ENCODE measurements at places on chromosomes 11 and 22.

DNA sequence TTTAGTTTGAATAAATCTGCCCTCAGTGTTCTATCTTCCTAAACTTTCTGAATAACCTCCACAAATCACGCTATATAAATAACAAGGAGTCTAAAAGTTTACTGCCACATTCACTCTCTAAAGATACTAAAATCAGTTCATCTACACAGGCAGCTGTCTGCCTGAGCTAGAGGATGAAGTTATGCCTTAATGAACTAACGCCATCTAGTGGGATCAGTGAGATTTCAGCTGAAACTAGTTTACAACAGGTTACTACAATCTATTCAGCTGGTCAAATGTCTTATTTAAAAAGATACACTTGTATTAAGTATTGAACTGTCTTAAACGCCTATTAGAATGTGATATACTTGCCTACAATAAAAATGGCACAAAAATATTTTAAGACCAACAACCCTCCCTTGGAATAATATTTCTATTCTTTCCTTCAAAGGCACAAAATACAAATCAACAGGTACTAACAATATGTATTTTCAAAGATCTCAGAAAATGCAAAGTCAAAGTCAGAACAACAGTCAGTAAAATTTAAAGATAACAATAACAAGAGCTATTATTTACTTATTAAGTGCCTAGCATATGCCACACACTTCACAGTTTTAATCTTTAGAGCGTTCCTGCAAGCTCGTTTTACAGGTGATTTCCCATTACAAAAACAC lies 84.1 kb downstream of the LARGE2 start:
- DNase-seq = peak; percentile 92

DNA sequence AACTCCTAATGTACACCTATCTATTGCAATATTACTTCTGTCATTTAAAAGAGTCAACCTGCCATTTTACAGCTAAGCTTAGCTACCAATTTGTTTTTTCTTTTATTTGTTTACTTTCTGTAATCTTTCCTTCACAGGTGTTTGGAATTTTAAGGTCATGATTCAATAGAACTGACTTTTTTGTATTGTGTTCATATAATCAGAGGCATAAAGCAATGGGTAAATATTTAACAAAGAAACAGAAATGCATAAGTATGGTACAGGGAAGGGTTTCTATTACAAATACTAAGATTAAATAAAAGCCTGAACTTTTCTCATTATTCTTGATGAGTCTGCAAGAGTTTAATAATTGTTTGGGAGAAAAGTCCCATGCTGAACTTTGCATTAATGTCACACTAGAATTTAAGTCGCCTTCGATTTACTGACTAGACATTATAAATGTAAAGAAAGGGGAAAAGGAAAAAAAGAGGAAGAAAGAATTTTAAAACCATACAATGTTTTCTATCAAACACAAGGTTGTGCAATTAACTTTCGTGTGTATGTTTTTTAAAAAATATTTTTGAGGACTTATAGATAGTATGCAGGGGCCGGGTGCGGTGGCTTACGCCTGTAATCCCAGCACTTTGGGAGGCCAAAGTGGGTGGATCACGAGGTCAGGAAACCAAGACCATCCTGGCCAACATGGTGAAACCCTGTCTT lies 35.0 kb upstream of the HIPK3 start:
- no peak for DNase-seq

- no peak for DNase-seq
These were observed 3.3 kb downstream of the PHOX2A start for GRCh38 chr11:72240461-72241290.

DNA sequence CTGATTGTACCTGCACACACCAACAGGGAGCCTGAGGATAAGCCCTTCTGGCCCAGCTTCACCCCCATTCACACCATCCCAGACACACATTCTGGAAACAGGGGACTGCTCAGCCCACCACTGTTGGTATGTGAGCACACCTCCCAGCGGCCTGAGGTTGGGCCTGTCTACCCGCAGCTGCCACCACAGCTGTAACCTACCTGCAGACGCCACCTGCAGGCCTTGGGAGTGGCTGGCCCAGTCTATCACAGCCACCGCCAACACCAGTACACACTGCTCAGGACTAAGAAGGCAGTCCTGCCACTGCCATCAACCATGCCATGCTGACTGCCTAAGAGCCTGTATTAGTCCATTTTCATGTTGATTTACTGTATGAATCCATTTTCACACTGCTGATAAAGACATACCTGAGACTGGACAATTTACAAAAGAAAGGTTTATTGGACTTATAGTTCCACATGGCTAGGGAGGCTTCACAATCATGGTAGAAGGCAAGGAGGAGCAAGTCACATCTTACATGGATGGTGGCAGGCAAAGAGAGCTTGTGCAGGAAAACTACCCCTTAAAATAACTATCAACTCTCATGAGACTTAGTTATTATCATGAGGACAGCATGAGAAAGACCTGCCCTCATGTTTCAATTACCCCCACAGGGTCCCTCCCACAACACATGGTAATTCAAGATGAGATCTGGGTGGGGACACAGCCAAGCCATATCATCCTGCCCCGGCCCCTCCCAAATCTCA lies 30.6 kb downstream of the RSF1 start:
- no peak for DNase-seq

DNA sequence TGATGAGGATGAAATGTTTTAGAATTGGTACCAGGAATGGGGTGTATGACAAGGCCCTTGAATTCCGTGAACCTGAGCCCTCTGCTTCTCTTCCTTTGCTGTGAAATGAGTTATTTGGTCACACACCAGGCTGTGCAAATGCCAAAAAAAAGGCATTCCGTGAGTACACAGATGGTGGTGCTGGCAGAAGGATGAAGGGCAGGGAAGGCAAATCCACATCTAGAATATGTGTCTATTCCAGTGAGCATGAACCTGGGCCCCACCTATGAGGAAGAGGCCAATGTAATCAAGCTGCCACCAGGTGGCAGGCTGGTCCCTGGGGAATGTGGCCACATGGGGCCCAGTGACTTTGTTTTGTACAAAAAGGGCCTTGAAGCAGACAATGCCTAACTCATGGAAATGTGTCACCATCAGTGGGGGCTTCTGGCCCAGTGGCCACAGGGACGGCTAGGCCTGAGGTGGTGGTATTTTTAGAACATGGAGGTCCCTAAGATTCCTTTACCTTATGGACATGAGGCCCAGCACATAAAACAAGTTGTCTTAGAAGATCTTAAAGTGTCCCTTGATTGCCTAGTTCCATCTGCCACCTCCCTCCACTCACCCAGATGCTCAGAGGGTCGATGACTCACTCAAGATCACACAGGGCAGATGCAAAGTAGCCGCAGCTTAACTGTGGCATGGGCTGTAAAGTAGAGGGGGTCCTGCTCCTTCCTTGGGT lies 3.9 kb upstream of the RNF215 start:
- DNase-seq = peak; percentile 75

GRCh38 chr11:40434926-40435325 lies 1024.5 kb downstream of the LRRC4C start:
- DNase-seq = peak; percentile 52

Data from cerebellar cortex (tissue), 1 donor.